Omental fat pad (tissue), 4 donors: ENCODE measurements at places on chromosomes 12 and 14.

DNA sequence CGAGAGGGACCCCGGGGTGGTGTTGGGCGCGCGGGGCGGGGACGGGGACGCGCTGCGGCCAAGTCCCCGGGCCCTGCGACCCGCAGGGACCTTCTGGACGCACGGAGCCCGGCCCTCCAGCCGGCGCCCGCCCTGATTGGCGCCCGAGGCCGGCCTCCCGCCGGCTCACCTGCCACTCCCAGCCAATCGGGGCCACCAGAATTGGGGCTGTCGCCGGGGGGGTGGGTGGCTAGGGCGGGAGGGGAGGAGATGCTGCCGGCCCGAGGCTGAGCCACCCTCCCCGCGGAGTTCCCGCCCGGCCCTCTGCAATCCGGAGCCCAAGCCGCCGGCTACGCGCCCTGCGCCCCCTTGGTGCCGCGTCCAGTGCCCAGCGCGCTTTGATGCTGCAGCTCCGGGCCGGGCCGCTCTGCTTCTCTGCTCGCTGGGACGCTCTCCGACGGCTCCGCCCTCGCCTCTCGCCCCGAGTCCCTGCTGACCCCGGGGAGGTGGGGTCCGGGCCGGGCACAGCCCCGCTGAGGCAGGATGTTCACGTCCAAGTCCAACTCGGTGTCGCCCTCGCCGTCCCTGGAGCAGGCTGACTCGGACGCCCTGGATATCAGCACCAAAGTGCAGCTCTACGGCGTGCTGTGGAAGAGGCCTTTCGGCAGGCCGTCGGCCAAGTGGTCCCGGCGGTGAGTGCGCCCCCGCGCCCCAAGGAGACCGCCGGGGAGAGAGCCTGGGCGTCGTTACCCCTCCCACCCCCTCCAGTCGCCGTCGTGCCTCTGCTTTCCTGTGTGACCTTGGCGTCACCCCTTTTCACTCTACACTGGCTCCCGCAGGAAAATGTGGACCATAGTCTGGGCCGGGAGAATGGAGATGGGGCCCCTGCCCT lies at the start of gene PLEKHD1:
PLEKHD1 (plus strand) TSS at position 285 of the 871 bp plus-strand sequence; CDS start at position 523, 238 bp downstream.
- DNase-seq, result no peak

GRCh38 chr12:41743835-41744234 lies 400.8 kb downstream of the GXYLT1 start:
- DNase-seq, result no peak

DNA sequence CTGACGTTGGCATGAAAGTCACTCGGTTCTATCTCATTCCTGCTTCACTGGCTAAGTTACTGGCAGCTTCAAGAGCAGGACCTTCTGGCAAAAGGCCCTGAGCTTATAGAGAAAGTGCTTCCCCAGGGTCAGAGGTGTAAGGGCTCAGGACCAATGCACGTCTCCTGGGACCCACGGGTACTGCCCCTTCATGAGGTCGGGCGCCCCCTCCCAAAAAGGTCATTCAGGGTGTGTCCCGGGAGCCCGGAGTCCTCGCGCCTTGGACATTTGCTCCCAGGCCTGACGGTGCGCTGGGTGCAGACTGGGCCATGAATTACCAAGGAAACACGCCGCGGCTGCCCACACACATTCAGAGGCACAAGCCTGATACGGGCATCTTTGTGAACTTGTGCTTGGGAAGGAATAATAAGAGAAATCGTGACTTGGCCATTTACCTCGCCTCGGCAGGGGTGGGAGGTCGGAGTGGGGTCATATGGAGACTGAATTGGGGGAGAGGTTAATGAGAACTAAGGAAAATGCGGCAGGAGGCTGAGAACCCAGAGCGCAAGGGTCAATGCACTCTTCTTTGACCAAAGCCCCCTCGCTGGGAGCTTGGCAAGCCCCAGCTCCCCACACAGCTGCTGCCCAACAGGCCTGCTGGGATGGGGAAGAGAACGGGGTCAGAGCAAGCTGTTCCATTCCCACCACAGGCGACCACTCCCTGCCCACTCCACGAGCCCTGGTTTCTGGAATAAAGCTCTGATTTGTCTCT lies 15.7 kb upstream of the SLC6A12 start:
- DNase-seq, result no peak

- no peak for DNase-seq
Observed at GRCh38 chr12:120688527-120689071, 1.6 kb downstream of the MLEC start.

DNA sequence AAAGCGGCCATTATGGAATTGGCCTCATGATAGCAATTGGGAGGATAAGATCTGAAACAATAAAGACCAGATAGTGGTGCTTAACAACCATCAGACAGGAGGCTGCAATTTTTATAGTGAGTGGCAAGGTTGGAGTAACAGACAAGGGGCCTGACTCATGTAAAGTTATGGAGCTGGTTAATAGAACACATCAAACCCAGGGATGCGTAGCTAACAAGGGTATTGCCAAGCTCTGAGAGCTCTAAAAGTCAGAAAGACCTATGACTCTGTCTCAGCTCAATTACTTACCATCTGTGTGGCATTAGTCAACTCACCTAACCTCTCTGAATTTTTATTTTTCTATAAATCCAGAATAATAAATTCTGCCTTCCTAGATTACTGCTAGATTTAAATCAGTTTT lies 1731.5 kb upstream of the FLRT2 start:
- no peak for DNase-seq

DNA sequence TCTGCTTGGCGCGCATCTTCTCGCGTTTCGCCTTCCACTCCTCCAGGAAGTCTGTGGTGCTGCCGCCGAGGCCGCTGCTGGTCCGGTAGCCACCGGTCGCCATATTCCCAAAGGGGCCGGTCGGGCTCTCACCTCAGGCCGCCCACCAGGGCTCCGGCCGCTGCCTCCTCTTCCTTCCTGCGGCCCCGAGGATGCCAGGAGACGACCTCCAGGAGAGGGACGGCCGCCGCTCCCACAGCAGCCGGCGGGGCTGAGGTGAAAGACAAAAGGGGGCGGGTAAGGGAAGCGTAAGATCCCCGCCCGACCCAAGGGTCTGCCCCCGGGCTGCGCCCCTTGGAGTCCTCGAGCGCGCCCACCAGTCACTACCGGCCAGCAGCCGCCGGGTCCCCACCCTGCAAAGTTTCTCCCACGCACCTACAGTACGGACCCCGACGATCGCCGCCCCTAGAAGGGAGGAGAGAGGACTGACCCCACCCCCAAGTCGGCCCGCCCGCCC lies 574 bp downstream of the PAWR start:
- DNase-seq, result no peak

- no peak for DNase-seq
Observed at GRCh38 chr14:57290751-57291150, 22.0 kb downstream of the AP5M1 start.

DNA sequence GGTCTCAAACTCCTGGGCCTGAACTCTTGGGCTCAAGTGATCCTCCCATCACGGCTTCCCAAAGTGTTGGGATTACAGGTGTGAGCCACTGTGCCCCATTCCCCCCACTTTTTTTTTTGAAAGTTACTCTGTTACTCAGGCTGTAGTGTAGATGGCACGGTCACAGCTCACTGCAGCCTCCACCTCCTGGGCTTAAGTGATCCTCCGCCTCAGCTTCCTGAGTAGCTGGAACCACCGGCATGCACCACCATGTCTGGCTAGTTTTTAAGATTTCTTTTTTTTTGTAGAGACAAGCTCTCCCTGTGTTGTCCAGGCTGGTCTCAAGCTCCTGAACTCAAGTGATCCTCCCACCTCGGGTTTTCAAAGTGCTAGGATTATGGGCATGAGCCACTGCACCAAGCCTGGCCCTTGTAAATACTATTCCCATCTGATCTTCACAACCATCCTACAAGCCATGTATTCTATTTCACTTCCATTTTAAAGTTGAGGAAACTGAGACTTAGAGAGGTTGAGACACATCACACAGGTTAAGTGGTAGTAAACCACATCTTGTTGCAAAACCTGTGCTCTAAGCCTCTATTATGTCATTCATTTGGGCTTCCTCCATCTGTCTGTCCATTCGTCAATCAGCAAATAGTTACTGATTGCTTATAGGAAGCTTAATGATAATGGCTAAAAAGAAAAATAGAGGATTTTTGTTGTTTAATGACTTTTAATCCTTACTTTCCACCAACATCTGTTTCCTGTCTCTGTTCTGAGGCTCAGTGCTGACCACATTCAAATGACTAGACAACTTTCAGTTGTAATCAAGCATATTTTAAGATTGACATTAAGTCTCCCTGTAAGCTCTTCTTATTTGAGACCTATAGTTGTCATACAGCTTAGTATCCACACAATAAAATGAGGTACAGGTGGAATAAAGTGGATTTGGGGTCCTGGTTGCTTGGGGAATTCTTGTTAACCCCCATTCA lies 9.2 kb downstream of the ASCL4 start:
- no peak for DNase-seq

GRCh38 chr14:91555531-91555930 lies 45.4 kb upstream of the PPP4R3A start:
- DNase-seq, result no peak

- no peak for DNase-seq
Observed at GRCh38 chr12:12872934-12873275, 18.5 kb upstream of the GPRC5A start.

DNA sequence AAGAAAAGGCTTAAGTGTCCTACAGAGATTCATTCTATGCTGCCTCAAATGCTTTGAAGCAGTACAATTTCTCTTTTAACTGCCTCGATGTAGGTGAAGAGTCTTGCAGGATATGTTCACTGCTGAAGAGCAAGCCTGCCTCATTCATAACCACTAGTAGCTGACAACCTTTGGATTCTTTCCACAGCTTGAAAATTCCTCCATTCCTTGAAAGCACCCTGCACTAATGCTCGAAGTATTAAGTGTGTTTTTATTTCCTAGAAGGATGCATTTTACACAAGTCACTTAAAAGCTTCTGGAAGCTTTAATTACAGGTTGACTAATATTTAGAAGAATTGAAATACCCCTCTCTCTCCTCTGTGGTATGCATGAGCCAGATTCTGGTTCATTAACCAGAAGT lies 429.4 kb downstream of the DIO2 start:
- DNase-seq, result no peak

DNA sequence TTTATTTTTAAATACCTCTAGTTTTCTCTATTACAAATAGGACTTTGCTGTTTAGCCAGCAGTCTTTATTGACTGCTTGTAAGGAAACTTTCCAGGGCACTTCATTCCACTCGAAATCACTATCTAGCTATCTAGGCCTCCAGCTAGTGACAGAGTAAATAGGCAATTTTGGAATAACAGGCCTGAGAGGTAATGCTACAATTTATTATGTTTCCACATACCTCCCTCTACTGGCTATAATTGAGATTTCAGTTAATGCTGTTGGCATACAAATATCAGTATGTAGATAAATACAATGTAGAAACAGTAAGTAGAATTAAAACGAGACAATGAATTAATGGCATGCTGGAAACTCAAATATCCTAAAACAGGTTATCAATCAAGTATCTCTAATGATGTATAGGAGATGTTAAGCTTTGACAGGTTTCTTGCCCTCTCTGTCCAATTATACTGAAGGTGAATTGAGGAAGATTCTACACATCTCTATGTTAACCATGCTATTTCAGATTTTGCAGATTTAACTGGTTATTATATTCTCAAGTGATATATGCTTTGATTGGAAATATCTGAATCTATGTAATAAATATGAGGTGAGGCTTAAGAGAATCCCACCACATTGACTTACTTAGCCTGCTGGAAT lies 7.2 kb downstream of the DTD2 start:
- no peak for DNase-seq

- DNase-seq, result no peak
Observed at GRCh38 chr12:90036637-90037036, 328.0 kb upstream of the ATP2B1 start.

DNA sequence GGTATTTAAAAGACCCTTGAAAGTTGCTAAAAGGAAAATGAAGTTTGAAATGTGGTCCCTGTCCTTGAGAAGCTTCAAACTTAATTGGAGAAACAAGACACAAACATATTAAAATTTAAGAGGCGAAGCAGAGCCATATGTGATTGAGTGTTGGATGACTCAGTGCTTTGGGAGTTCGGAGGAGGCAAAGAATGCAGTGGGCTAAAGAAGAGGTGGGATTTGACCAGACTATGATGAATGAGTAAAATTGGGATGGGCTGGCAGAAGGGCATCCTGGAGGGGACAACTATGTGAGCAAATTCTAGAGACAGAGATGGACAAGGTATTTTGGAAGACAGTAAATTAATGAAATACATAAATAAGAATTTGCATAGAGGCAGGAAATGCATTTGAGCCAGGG lies 358.6 kb downstream of the EGLN3 start:
- no peak for DNase-seq

DNA sequence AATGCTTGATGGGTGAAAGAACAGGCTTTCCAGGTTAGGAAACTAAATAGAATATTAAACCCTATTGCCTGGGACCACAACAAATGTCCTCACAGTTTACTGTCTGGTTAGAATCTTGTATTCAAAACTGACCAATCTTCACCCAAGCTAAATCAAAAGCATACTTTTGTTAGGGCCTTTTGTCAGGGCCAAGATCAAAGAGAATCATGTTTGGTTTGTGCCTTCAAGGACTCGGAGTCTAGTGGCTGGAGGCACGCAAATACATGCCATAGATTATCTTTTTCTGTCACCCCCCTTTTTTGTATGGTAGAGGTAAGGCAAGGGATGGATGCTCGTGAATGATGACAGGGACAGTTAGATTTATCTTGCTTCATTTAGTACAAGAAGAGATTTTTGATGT lies 51.1 kb upstream of the AKAP6 start:
- no peak for DNase-seq

- no peak for DNase-seq
Observed at GRCh38 chr14:60116181-60116580, 24.5 kb downstream of the PCNX4 start.

GRCh38 chr14:50311337-50311971 lies 575 bp downstream of the L2HGDH start:
- DNase-seq, result no peak

- no peak for DNase-seq
Observed at GRCh38 chr12:57899010-57899662, 42.2 kb upstream of the ATP23 start.

DNA sequence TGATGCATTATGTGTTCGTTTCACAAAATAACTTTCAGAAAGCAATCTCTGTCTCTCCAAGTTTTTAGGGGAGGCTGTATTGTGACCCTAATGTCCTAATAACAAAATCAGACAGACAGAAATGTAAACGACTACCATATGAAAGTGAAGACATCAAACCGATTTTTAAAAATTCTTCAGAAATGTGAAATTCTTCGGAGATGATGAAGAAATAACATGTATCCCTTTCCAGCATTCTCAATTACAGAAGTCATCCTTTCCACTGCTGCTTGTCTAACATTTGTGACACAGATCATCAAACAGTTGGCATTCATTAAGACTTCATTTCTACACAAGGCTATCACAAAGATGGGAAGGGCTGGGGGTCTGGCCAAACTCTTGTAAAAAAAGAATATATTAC lies 41.0 kb downstream of the DMAC2L start:
- DNase-seq, result no peak

GRCh38 chr14:22597771-22598098 lies 365 bp upstream of the ABHD4 start:
- no peak for DNase-seq

- DNase-seq, result no peak
Observed at GRCh38 chr12:82954572-82954971, 267.9 kb downstream of the TMTC2 start.
